Right renal pelvis (tissue), 4 donors: ENCODE measurements at places on chromosomes 5 and 9. TPM values are rescaled to one million over a fixed set of nuclear protein-coding genes. Genes with fewer than 3 reads are reported as not detected.

PCDH1 gene
- 24.6 TPM for polyA plus RNA-seq

TMOD1 gene
- polyA plus RNA-seq = 2.5 TPM

MED10 gene
- 43.8 TPM for polyA plus RNA-seq

DNA sequence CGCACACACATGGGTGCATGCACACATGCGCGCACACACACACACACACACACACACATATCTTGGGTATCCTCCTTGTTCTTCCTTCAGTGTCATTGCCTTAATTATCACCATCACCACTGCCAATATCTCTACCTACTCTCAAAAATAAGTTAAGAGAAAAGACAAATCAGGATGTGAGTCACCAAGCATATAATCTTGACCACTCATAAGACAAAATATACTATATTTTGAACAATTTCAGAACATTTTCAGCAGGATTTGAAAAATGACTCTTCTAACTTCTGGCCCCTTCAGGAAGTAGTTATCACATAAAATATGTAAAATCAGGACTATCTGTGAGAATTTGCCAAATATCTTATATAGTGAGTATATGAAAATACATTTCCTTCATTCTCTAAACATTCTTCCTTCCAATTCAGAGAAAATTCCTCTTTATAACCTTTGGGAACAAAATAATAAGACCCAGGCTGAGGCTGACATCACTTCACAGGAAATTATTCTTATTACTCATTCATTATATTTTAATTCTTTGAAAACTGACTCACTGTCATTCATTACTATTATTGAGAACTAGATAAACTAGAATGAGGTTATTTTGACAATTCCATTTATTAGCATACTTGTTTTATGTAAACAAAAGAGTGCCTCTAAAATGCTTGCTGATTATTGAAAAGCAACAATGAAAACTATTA is 772.0 kb upstream of the ACO1 start:
- no peak for DNase-seq

DNA sequence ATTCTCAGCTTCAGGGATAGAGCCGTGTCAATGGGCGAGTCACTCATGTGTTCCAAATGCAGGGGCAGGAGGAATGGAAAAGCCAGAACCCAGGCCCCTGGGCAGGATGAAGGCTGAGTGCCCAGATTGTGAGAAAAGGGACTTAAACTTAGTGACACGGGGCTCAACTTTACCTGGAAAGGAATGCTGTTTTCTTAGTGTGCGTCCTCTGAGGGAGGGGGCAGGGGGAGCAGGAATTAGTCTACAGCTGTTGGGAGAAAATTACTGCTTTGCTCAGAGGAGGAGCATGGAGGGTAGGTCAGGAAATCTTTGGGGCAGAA is 14.6 kb downstream of the HK3 start:
- DNase-seq = no peak

GRCh38 chr9:79196606-79197005 is 375.2 kb upstream of the TLE4 start:
- no peak for DNase-seq

DNA sequence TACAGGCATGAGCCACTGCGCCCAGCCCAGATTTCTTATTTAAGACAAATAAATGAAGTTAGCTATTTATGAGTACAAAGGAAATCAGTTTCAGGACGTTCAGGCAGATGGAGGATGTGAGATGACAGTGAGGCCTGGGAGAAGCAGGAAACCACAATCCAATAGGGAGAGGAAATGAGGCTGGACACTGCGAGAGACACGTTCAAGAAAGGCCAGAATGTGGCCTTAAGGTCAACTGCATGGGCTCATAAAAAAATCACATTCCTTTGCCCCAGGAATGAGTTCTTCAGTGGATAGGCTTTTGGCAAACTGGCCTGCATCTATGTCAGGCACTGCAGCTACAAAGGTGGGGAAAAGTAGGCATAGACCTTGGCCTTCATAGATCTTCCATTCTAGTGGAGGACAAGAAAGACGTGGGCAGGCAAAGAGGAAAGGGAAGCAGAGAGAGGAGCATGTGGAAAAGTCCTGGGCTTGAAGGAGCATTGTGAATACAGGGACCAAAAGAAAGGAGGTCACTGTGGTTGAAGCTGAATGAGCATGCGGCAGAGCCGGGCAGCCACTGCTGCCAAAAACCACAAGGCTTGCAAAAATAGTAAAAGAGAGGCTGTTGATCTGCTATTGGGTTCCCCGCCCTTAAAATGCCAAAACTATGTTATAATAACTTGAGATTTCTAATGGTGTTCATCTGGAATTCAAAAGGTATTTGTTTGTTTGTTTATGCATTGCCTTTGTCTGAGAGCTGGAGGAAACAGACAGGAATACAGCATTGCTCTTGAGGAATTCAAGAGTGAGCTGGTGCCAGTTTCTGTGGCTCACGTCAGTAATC is 133.0 kb downstream of the GNA14 start:
- no peak for DNase-seq

- no peak for DNase-seq
Observed at GRCh38 chr5:643351-643801, 31.2 kb downstream of the CEP72 start.

DNA sequence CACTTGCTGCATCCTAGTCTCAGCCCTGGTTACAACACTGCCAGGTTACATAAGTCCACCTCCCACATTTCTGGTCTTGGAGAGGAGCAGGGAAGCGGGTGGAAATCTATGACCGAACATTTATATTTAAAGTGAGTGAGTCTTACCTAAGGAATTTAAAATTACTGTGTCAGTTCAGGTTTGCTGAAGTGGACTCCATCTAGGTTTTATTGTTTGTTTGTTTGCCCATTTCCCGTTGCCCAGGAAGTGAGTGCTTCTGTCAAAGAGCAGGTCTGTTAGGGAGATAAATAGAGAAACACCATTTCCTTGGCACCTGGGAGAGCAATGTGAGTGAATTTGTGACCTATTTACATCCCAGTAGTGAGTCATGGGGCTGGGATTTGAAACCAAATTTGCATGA is 179.5 kb downstream of the KIF4B start:
- no peak for DNase-seq

DNA sequence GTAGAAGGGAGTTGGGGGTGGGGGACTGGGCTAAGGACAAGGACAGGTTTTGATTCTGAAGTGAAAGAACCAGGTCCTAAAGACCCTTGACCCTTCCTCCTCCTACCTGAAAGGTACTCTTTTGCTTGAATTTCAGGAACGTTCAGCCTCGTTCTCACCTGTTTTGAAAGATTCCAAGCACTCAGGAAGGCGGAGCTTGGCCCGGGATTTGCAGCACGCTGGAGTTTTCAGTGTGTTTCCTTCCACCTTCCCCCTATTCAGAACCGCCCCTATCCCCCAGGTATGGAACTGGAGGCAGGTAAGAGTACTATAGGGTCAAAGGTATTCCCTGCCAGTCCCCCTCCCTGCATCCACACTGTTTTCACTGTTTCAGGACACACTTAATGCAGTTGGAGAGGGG is 7.1 kb downstream of the EGR1 start:
- no peak for DNase-seq

GRCh38 chr9:63859475-63860215 is 1425.4 kb downstream of the FOXD4L5 start:
- no peak for DNase-seq

DNA sequence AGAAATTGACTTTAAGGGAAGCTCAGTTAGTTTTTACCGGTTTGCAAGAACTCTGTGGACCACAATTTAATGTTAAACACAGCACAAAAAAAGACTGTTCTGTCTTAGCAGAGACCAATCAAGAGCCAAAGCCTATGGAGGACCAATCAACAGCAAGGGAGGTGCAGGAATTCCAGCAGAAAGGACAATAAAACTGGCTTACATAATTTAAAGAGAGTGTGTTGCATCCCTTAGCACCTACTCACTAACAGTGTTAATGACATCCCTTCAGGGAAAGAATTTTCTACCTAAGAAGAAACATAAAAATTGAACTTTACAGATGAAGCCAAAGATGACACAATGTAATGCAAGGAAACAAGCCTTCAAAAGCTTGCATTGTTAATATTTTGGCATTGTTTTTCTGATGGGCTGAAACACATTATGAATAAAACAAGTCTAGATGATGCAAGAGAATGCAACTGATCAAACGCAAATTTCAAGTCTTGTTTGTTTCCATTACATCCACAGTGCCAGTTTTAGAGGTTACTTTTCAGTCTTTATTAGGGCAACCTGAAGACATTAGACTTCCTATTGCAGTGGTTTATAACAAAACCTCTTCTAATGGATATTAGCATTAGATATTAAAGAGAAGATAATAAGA is 111.3 kb upstream of the FST start:
- no peak for DNase-seq

GRCh38 chr5:178365501-178366440 is 133.2 kb upstream of the PHYKPL start:
- no peak for DNase-seq

DNA sequence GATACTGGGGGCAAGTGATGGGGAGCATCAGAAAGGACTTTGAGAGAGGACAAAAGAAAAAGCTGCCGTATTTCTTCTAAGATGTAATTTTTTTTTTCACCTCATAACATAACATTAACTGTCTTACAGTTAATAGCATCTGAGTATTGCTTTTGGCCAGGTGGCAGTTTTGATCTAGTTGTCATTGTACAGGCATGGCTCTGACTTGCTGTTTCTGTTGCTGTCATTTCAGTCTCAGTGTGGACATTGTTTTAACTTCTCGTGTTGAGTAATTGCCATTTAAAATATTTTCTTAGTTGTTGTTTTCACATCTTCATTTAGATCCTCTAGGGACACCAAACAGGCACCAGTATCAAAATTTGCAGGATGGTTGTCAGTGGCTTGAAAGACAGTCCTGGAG is 12.4 kb downstream of the SMAD5 start:
- DNase-seq = no peak

- DNase-seq = no peak
Observed at GRCh38 chr9:113594484-113595299, 131.2 kb downstream of the RGS3 start.
